Activated CD8-positive, alpha-beta memory T cell treated with anti-CD3 and anti-CD28 coated beads for 1 hour (primary cell): ENCODE measurements at places on chromosomes 5 and 9.

GRCh38 chr5:123439709-123440108 is 16.5 kb upstream of the CEP120 start:
- DNase-seq = no peak

DNA sequence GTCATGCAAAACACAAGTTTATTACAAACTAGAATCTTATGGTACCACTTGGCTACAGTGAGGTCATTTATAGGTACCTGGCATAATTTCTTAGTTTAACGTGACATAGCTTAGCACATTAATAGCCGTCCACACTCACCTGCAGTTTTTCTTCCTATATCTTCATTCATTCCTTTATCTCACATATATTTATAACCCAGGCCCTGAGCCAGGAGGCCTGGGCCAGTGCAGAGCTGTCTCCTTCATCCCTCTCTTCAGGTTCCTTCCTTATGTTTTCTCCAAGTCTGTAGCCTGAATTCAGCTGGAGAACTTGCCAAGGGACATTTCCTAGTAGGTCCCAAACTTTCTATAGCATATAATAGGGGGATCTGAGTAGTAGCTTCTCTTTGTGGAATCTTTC is 367.9 kb upstream of the SGCD start:
- DNase-seq = no peak

GRCh38 chr9:4734150-4734549 is 6.9 kb downstream of the AK3 start:
- DNase-seq = no peak

- DNase-seq = no peak
These were observed 106.5 kb upstream of the PRRC1 start for GRCh38 chr5:127410959-127411358.

- no peak for DNase-seq
These were observed 60.5 kb downstream of the DAP start for GRCh38 chr5:10700516-10700915.

- DNase-seq = no peak
These were observed 31.7 kb upstream of the DNAH5 start for GRCh38 chr5:13976223-13976622.

DNA sequence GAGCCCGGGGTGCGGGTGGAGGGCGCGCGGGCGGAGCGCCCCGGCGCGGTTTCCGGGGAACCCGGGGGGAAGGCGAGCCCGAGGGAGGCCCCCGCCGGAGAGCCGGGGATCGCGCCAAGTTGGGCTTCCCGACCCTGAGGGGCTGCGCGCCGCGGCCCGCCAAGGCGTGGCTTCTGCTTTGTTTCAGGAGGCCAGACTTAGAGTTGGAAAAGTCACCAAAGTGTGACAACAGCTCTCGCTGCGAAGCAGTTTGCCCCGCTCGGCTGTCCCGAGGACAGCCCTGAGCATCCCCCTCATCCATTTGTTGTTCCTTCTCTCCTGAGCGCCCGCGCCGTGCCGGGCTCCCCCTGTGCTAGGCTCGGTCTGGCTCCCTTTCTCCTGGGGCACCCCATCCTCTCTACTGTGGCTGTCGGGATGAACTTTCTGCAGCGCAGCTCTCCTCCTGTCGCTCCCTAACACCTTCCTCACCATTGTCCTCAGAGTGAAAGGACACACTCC is 410 bp downstream of the GLIPR2 start:
- no peak for DNase-seq

DNA sequence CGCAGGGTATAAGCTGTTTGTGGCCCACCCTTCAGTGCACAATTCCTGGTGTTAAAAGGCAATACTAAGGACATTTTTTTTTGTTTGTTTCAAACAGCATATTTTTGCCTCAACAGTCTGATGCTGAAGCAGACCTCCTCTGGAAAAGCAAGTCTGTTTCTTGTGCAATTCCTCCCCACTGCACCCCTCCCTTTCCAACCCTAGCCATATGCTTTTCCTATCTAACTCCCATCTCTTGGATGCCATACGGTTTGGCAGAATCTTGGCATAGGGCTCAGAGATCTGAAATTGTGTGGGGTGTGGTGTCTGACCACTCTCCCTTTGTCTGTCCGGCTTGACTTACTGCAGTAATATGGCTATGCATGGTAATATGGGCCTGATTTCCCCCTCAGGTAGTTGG is 161.6 kb downstream of the TMEM38B start:
- no peak for DNase-seq

GRCh38 chr9:93390953-93391515 is 60.5 kb upstream of the FAM120A start:
- no peak for DNase-seq

DNA sequence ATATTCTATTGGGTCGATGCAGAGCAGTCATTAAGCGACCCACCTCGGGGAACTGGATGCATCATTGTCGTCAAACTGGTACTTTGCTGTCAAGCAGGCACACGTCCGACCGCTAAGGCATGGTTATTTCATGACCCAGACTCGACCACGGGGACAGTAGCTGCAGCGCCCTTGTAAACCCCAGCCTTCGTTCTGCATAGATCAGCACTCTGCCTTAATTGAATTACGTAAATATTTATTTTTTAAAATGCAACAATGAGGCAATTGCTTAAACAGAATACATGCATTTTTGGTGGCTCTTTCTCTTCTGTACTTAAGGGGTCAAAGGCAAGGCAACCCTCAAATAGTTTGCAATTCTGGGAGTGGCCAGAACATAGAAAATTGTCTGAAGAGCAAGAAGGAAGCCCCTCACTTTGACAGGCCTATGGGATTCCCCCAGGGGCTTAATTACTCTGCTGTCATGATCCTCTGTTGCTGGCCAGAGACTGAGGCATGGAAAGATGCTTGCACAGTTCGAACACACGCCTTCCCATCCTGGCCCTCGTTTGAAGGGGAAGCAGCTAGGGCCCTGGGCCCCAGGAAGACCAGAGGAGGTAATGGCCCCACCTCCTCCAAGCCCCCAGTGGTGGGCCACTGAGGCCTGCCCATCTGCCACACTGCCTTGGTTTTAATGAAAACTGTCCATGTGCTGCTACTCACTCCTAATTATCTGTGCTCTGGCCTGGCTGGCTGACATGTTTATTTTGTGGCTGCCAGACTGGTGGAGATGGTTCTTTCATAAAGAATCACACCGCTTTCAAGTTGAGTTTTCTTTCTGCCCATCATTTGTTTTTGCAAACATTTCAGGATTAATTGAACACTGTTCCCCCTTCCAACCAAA is 169.7 kb upstream of the MAST4 start:
- no peak for DNase-seq

DNA sequence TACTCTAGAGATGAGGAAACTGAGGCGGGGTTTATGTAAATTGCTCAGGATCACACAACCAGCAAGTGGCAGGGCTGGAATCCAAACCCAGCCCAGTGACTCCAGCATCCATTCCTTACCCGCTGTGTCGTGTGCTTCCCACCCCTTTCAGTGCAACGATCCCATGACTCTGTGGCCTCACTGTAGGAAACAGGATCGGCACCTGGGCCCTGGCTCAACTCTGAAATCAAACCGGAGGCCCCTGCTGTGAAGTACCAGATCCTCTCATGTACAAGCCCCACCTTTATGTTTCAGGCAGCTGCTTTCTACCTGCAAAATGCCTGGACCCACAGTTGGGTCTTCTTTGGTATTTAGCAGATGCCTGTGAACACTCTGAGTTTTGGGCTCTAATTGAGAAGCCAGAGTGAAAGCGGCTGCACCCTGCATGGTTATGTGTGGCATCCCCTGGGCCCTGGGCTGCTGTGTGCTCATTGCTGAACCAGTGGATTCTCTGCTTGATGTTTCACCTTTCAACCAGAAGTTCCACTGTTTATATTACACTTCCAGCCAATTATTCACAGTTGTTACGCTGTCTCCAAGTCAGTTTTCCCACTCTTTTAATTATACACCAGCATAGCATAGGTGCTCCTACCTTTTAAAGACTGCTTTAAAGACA is 36.7 kb downstream of the ABLIM3 start:
- DNase-seq = no peak

GRCh38 chr9:37984672-37985611 is 81.0 kb upstream of the SLC25A51 start:
- no peak for DNase-seq

DNA sequence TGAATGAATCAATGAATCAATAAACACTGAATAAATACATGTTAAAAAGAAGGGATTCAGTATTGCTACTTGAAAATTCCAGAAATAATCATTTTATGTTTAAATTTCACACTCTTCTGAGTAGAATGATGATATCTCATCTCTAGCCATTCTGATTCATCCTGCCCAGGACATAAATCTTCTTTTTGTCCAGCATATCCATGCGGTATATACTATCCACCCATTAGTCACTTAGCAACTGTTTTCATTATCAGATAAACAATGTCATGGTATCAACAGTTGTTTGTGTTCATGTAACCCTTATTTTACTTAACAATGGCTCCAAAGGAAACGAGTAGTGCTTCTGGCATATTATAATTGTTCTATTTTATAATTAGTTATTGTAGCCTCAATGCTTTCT is 432.4 kb upstream of the SMC2 start:
- no peak for DNase-seq

GRCh38 chr5:1249366-1250280 is 24.4 kb downstream of the SLC6A18 start:
- DNase-seq = no peak

DNA sequence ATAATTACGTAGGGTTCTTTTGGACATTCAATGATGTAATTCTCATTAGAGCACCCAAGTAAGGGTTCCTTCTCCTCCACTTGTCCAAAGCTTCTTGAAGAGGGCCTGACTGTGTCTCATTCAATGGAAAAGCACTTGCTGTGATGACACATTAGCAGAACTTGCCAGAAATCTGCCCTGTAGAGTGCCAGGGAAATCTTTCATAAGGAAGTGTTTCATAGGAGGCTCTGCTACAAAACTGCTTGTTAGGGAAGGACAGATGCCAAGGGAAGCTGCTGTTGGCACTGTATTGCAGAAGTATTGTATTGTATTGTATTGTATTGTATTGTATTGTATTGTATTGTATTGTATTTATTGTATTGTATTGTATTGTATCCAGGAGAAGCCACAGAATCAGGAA is 45.5 kb upstream of the MPDZ start:
- DNase-seq = no peak

DNA sequence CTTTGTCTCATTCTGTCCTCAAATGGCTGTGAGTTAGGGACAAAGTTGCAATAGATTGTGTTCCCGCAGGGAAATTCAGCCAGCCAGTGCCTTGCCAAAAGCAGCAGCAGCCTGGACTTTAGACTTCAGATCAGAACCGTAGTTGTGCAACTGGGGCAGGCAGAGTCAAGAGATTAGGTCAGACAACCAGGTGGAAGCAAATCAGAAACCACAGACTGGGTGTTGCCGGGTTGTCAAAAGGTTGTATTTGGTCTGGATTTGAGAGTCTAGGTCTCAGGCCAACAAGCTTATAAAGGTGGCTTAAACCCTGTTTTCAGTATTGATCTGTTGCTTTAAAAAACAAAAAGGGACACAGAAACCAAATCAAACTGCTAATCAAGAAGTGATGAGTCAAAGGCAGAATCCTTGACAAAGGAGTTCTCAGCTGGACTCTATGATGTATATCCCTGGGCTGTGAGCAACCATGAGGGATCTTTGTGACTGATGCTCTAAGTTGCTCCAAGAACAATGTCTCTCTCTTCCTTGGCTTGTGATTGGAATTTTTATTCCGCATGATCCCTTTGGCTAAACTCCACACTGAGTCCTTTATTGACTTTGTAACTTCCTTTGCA is 20.9 kb downstream of the RFK start:
- no peak for DNase-seq

DNA sequence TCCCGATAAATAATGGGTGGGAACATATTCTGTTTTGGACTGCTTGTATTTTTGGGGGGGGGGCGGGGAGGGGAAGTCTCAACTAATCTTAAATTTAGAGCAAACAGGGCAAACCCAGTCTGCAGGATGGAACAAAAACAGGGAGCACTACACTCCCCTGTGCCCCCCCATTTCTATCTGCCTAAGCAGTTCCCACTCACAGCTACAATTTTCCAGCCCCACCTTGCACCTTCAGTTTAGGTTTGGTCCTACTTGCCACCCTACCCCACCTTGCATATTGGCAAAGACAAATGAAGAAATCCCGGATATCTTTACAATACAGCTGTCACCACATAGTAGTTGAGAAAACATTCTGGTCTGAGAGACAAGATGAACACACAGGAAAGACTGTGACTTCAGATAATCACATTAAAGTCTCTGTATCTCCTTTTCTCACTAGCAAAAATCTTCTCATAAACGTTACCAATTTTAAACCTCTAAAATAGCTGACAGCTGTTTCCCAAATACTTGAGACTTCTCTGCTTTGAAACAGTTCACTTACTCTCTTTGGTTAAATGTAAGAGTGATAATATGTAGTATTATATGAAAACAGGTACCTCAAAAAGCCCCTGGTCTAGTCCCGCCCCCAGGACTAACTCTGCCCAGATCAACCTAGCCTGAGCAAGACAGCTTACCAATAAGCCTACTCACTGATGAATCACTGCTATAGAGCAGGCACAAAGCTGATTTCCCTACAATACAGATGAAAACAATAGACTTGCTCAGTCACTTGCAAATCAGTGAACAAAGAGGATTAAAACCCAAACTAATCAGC is 5.2 kb upstream of the RAPGEF6 start:
- peak; percentile 18 for DNase-seq

DNA sequence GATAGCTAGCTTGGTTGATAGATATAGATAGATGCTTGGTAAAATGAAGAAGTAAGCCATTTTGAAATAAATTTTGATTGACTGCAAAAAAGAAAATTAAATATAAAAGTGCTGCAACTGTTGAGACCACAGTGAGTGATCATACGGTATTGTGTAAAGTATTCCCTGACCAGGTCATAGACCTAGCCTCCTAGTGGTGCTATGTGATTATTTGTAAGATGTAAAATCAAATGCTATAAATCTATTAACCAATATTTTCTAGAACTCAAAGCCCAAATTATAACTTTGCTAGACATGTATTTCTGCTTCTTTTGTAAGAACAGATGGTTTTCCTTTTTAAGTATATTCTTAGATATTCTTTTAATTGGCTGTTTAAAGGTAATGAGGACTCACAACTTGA is 480.2 kb upstream of the PTPRD start:
- DNase-seq = no peak

GRCh38 chr5:51829230-51829629 is 446.0 kb downstream of the ISL1 start:
- DNase-seq = no peak

DNA sequence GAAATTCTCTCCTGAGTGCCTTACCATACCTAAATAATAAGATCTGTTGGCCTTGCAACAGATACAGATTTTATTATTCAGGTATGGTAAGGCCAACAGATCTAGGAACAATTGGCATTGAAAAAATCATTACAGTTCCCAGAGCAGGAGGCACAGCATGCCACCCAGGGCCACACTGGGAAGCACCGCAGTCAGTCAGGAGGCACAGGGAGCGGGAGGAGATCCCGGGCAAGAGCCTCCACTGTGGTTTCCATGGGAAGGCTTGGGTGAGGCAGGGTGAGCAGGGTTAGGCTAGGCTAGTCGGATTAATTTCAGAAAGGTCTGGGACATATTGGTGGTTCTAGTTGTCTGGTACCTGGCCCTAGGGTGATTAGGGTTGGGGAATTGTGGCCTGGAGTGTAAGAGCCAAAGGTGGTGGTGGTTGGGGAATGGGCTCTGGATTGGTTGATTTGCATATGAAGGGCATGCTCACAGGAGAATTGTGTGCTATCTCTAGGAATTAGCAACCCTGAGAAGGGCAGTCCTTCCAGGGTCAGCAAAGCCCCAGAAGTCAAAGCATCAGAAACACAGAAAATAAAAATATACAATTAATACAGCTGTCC is 111.4 kb downstream of the PDE8B start:
- DNase-seq = no peak

- DNase-seq = no peak
These were observed 56.1 kb downstream of the MED10 start for GRCh38 chr5:6322163-6322713.

GRCh38 chr5:135038205-135038812 is 4.3 kb upstream of the PITX1 start:
- no peak for DNase-seq
